ENCODE measurements at places on chromosomes 3 and 15.

DNA sequence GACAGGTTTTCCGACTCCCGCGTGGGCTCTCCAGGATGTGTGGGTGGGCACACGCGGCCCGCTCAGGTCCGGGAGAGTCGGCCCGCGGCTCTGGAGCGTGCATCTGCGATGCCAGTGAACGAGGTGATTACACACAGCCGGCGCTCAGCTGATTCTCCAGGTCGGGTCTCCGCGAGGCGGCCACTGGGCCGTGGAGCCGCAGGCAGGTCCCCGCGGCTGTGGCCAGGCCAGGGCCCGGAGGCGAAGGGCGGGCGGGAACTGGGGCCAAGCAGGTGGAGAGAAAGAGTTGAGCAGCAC, 13.2 kb downstream of the PAK6 start:
- no peak for DNase-seq

DNA sequence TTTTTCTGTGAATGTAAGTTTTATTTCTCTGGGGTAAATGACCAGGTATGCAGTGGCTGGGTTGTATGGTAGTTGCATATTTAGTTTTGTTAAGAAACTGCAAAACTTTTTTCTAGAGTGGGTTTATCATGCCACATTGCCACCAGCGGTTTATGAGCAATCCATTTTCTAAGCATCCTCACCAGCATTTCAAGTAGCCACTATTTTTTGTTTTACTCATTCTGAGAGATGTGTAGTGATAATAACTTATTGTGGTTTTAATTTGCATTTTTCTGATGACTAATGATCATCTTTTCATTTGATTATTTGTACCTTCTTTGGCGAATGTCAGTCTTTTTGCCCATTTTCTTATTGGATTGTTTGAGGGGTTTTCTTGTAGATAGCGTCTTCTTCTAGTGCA, 56.2 kb downstream of the SPRED1 start:
- peak; percentile 47 for DNase-seq

DNA sequence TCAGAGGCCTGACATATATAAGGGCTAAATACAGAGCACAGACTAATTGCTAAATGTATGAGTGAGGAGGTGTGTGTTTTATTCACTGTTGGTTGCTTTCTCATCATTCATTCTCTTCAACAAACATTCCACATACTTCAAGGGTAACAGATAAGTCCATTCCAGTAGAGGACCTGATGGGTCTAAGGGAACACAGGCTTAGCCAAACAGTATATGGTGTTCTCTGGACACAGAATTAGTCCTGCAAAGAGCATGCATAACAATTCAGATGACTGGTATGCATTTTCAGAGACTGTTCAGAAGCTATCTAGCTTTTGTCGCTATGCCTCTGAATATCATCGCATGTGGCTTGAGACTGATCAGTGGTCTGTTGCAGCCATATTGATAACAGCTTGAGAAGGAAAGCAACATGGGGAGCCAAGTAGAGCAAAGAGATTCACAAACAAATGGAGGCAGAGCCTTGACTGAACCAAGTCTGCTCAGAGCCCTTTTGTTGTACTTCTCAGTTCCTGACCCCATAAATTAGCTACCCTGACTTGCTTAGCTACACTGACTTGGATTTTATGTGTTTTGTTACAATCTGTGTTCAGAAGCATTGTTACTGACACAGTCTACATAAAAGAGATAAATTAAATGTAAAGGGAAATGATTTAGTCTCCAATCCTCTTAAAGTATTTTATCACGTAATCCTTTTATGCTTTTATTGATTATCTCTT, 1178.7 kb downstream of the ROBO1 start:
- no peak for DNase-seq

GRCh38 chr15:72911626-72912025, 128.1 kb upstream of the ADPGK start:
- no peak for DNase-seq

- no peak for DNase-seq
Observed at GRCh38 chr3:152760024-152760563, 74.8 kb upstream of the P2RY1 start.

GRCh38 chr3:143220741-143221140, 101.2 kb downstream of the CHST2 start:
- DNase-seq, result no peak

- DNase-seq, result no peak
Observed at GRCh38 chr3:129794311-129795185, 99.0 kb downstream of the TMCC1 start.

DNA sequence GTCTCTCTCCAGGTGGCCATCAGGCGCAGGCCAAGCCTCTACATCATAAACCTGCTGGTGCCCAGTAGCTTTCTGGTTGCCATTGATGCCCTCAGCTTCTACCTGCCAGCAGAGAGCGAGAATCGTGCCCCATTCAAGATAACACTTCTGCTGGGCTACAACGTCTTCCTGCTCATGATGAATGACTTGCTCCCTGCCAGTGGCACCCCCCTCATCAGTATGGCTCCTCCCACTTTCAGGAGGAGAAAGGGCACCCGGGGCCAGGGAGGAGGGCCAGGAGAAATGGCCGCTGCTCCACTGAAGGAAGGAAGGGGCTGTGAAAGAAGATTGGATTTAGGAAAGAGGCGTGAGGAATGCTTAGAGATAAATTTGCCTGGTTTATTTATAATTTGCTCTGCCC, 6.6 kb downstream of the HTR3C start:
- DNase-seq, result no peak

GRCh38 chr3:128970740-128971047, 23.2 kb downstream of the CFAP92 start:
- DNase-seq, result no peak

GRCh38 chr3:20256144-20256543, 70.1 kb upstream of the SGO1 start:
- DNase-seq, result no peak

DNA sequence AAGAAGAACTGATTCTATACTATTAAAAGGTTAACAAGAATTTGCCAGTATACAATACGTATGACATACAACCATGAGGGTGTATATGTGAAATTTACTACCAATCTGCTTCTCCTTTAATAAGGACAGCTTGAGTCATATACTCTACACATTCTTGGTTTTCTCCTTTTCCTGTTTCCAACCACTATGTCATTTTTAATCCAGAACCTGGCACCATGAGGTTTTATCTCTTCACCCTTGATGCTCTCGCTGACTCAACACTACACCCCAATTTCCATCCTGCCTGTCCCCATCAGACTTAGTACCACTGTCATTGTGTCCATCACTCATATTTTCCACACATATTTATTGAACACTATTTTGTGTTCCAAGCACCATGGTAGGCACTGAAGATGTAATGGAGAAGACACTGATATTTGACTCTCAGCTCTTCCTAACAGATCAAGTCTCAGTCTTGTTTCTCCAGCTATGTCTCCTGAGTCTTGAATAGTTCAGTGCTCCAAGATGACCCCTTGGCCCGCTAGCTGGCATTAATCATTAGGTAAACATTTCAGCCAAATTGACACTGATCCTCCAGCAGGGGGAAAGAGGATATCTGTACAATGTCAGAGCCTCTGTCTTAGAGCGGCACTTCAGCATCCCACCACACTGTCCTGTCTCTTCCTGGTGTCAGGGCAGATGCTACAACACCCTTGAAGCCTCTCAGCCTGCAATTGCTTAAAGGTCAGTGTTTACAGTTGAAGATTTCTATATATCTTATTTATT, 11.2 kb upstream of the COL8A1 start:
- DNase-seq, result peak; percentile 58

DNA sequence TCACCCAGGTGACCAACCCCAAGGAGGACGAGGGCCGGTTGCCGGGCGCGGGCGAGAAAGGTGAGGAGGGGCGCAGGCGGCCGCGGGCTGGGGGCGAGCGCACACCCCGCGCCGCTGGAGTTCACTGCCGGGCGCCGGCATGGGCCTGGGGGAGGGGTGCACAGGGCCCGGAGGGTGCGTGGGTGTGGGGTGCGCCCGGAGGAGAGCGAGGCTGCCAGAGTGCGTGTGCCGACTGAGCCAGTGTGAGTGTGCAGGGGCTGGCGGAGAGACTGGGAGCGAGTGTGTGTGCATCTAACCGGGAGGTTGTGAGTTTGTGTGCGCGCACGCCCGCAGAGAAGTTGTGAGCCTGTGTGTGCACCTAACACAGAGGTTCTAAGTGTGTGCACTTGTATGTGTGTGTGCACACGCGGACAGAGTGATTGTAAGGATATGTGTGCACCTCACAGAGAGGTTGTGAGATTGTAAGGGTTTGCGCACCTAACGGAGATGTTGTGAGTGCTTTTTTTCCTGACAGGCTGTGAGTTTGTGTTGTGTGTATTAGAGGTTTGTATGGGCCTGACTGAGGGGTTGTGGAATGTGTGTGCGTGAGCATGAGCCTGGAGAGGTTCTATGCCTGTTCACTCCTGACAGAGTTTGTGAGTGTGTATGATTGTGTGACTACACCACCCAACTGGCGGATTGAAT, 681 bp downstream of the CTDSPL start:
- no peak for DNase-seq

GRCh38 chr3:168094877-168095610, 680 bp downstream of the GOLIM4 start:
- DNase-seq, result peak; percentile 41

GRCh38 chr3:102026656-102027055, 177.3 kb downstream of the NFKBIZ start:
- DNase-seq, result no peak

DNA sequence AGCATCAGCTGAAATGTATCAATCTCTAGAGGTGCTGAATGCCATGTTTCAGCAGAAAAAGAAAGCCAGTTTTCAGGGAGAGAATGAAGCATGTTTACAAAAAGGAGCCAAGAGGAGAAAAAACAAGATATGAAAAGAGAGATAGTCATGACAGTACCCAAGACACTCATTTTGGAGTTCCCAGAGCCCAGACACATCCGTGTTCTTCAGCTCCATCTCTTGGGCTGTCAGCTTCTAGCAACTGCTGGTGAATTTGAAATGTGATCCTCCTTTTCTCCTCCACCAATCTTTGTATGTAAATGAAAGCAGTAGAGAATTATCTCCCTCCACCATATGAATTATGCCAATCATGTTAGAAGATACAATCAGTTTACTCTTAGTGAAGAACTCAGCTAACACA, 93.0 kb upstream of the SLC25A36 start:
- no peak for DNase-seq

DNA sequence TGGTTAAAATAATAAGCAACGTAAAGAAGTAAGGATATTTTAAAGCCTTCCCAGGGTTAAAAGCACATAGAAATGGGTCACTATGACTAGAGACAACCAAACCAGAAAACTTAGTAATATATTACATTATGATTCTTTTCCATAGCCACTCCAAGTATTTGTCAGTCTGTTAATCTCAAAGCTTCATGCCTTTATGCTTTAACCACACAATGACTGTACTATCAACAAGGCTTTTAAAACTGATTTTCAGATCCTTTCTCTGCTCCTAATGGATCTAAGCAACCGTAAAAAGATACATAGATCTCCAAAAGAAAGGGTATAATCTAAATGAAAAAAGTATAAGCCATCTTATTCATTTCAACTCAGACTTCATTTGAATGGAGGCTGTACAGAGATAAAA, 14.4 kb downstream of the SECISBP2L start:
- DNase-seq, result no peak

- DNase-seq, result no peak
Observed at GRCh38 chr15:70449311-70450141, 313.8 kb downstream of the UACA start.

- DNase-seq, result no peak
Observed at GRCh38 chr3:152772674-152773225, 62.2 kb upstream of the P2RY1 start.

DNA sequence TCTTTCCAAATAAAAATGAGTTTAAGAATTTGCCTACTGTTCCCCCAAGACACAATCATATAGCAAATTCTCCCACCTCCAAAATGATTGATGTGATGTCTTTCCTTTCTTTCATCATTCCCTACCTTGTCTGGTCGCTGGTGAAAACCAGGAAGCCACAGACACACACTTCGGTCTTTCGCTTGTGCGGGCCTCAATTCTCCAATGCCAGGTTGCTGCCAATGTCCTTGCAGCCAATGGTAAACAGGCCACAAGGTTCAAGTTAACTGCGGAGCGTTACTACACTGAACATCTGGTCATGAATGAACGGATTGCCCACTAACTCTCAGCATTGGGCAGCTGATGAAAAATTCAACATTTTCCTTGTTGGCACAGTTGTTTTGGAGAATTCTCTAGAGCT, 192.2 kb downstream of the FOXP1 start:
- no peak for DNase-seq

DNA sequence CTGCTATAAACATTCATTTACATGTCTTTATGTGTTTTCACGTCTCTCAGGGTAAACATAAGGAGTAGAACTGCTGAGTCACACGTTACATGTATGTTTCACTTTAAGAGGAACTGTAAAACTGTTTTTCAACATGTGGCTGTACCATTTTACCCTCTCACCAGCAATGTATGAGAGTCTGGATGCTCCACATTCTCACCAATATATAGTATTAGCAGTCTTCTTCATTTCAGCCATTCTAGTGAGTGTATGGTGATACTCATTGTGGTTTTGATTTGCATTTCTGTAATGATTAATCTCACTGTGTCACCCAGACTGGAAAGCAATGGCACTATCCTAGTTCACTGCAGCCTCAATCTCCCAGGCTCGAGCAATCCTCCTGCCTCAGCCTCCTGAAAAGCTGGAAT, 37.1 kb downstream of the PHC3 start:
- peak; percentile 22 for DNase-seq

GRCh38 chr3:99859825-99860224, 42.2 kb downstream of the CMSS1 start:
- DNase-seq, result no peak

GRCh38 chr3:64000453-64001055, 22.7 kb downstream of the PSMD6 start:
- DNase-seq, result no peak

DNA sequence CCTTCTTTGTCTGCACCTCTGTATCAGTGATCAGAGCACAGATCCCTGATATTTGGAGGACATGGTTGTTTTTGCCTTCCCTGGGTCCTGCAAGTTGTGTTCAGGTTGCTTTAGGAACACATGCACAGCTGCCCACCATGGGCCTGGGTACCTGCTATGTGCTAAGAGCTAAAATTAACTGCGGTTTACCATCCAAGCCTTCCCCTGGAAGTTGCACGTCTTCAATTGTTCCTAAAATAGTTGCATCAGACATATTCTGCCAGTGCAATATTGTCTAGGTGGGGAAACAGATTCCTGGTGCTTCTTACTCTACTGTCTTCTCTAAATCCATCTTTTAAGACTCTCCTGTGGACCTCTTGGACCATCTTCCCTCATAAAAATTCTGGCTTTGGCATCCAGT, 80.9 kb downstream of the PDE8A start:
- no peak for DNase-seq

DNA sequence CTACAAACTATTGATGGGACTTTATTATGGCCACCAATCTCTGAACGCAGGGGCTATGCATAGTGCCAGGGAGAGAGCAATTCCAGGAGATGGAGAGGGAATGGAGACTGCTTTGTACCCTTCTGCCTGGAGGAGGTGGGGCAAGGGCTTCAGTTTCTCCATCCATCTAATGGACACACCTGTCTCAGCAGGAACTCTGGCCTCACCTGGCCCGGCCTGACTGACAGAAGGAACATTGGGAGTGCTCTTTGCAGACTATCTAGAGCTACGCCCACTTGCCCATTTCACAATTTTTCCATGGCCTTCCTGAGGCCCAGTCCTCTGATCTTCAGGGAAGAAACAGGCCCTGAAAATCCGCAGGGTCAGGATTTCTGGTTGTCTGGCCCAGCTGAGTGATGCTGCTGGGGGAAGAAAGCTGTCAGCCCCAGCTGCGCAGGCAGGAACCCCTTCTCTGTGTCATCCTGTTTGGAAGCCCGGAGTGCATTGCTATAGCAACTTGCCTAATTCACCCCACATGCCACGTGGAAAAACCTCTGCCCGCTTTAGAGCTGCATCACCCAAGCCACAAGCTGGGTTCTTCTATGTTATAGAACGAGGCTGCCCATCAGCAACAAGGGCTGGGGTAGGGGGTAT, 6.4 kb downstream of the ITGA11 start:
- no peak for DNase-seq

Data from activated CD4-positive, alpha-beta T cell treated with anti-CD3 and anti-CD28 coated beads, Interleukin-2, Interleukin-4, amounts not matched to agents 100 ng/mL and 50 ng/mL, durations not matched to agents 16 hours and 8 hours (primary cell).